ENCODE measurements at places on chromosomes 7 and 10. TPM values are rescaled to one million over a fixed set of nuclear protein-coding genes. Genes with fewer than 3 reads are reported as not detected.

EPHA1 gene
- total RNA-seq, result 8.5 TPM

- no peaks in the 10 kb centered on the region for H3K4me1 ChIP-seq
- no peak overlapping the region for H3K27ac ChIP-seq
- H3K4me3 ChIP-seq, result no peak overlapping the region
- H3K36me3 ChIP-seq, result no peaks in the 10 kb centered on the region
- no peaks in the 10 kb centered on the region for H3K27me3 ChIP-seq
- DNase-seq, result no peak
Measured at GRCh38 chr7:1234881-1235500, 2.3 kb downstream of the UNCX start.

GRCh38 chr10:123579675-123580074 lies 86.5 kb upstream of the GPR26 start:
- no peak overlapping the region for H3K4me3 ChIP-seq
- no peaks in the 10 kb centered on the region for H3K27me3 ChIP-seq
- H3K27ac ChIP-seq, result no peak overlapping the region

ACTR3C gene
- 13.0 TPM for total RNA-seq

CACUL1 gene
- 72.0 TPM for total RNA-seq

- peak within 1 kb of the TSS; percentile 73 for H3K4me3 ChIP-seq
- peaks cover 29% of the 10 kb centered on the region for H3K4me1 ChIP-seq
- no peaks in the 10 kb centered on the region for H3K36me3 ChIP-seq
Measured at GRCh38 chr10:75431180-75432111, at the start of gene LRMDA. TSS of gene LRMDA (plus strand) at chr10:75431624.

DNA sequence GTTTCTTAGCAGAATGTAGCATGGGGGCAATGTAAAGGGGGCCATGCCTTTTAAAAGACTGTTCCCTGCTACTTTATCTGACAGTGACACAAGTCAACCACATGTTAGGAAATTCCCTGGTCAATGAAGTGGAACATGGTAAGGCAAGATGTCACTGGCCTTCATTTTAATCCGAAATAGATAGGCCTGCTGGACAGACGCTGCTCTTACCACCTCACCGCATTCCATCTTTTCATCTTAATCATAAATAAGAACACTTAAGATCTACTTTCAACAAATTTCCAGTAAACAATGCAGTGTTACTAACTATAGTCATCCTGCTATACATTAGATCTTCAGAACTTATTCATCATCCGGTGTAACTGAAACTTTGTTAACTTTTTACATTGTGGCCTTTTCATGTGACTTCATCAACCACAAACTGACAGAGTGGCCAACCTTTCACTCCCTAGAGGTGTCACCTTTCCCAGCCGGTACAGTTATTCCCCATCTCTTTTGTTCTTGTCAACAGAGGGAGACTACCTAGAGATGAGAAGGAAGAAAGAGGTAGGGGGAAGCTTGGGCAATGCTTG lies 15.6 kb downstream of the ASB4 start:
- H3K4me3 ChIP-seq, result no peak overlapping the region
- no peaks in the 10 kb centered on the region for H3K27me3 ChIP-seq
- no peak overlapping the region for H3K27ac ChIP-seq
- no peaks in the 10 kb centered on the region for H3K4me1 ChIP-seq

- H3K27me3 ChIP-seq, result no peaks in the 10 kb centered on the region
- H3K36me3 ChIP-seq, result no peaks in the 10 kb centered on the region
- no peak for DNase-seq
Measured at GRCh38 chr7:23208316-23208715, 26.5 kb downstream of the NUP42 start.

DNA sequence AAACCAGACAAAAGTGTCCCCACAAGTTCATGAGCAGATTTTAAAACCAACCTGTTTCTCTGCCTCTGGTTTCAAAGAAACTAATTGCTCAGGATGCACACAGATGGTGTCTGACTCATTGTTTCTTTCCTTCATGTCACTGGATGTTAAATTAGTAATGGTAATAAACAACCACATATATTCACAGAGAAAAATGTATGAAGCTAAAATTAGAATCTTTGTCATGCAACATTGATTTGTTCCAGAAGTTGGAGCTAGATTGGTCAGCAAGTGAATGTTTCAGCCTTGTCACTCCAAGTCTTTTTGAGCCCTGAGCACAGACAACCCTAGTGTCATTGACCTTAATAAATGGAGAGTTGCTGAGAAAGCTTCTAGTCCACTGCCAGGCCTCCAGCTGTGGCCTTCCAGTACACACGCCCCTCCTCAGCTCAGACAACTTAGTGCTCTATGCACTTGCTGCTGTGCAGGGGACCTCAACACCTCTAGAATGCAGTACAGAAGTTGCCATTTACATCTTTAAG lies 175.9 kb downstream of the CCDC71L start:
- H3K4me1 ChIP-seq, result peaks cover 28% of the 10 kb centered on the region
- H3K36me3 ChIP-seq, result no peaks in the 10 kb centered on the region
- H3K27ac ChIP-seq, result peak overlapping the region; percentile 84
- H3K27me3 ChIP-seq, result no peaks in the 10 kb centered on the region

DNA sequence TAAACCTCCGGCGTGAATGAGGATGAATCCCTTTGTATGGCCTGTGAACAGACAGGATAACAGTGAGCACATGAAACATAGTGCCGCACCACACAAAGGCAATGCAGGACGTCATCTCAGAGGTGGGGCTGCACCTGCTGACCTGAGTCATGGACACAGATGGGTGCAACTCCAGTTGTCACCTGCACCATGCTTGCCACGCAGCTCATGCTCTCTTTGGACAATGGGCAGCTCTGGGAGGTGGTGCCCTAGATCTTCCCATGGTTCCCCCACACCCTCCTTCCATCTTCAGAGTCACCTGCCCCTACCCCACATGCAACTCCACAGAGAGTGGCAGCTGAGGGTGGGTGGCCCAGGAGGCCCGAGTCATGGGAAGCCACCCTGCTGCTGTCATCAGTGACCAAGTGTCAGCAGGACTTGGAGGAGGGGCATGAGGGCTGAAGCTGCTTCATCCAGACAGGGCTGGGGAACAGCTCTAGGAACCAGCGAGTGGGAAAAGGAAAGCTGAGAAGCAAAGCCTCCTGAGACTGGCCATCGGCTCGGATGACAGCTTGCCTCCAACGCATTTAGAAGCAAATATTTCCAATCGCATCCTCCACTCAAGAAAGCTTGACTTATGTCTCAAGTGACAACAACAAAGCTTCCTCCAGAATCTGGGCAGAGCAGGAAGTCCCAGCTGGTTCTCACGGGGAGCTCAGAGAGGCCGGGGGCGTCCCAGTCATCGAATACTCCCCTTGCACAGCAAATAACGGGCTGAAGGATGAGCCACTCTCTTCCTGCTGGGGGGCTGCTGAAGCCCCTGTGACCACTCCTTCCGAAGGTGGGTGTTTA lies 27.1 kb downstream of the VIPR2 start:
- H3K4me1 ChIP-seq, result no peaks in the 10 kb centered on the region
- no peak overlapping the region for H3K27ac ChIP-seq
- H3K4me3 ChIP-seq, result no peak overlapping the region

DNA sequence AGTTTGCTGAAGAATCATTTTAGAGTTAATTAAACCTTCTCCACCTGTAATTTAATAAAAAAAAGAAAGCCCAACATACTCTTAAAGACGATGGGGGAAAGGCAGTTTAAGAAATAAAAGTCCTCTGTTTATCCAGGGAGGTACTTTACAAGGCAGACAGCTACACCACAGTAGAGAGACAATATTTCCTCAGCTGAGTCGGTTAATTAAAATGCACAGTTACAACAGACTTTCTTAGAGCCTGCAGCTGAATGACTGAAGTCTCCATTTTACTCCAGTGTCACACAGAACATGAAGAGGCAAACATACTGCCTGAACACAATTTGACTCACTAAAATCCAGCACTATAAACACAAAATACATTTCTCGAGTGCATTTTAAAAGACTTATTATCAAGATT lies 15.1 kb downstream of the LRRTM3 start:
- no peak overlapping the region for H3K27ac ChIP-seq
- H3K4me1 ChIP-seq, result no peaks in the 10 kb centered on the region
- no peaks in the 10 kb centered on the region for H3K36me3 ChIP-seq
- H3K4me3 ChIP-seq, result no peak overlapping the region

DNA sequence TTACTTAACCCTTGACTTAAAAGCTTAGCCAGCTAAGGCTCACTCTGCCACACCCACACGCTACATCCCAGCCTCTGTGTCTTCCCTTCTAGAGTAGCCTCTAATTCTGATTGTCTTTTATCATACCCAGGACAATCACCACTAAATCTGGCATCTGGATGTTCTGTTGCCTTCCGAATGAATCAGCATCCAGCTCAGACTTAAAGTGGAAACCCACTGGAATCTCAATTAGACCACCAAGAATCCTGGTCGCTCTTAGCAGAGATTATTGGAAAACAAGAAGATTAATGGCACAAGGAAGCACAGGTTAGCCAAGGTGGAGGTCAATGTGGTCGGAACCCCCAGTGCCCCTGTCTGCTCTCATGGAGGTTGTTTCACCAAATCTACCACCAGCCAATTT lies 404.2 kb upstream of the FOXK1 start:
- no peak for DNase-seq
- no peak overlapping the region for H3K4me3 ChIP-seq

CACNB2 gene
- 1.4 TPM for total RNA-seq

EN2 gene
- 1.6 TPM for total RNA-seq

DNA sequence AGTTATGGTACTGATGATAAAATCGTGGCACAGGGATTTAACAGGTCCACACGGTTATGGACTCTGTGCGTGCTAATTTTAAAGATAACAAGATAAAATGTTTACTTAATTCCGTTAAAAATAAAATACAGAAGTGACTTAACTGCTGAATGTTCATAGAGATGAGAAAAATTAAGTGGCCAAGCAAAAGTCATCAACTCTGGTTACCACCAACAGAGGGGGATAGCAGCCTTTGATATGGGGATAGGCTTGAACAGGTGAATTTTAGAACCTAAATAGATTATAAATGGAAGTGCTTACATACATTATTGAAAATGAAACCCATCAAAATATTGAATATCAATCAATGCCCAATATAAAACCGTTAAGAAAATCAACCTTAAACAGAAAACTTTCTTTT lies 245.0 kb downstream of the WDR37 start:
- no peak overlapping the region for H3K4me3 ChIP-seq
- no peaks in the 10 kb centered on the region for H3K27me3 ChIP-seq
- no peaks in the 10 kb centered on the region for H3K36me3 ChIP-seq
- no peak for DNase-seq

GRCh38 chr7:29957521-29958310 lies 31.9 kb downstream of the SCRN1 start:
- no peaks in the 10 kb centered on the region for H3K36me3 ChIP-seq
- H3K27ac ChIP-seq, result no peak overlapping the region
- H3K27me3 ChIP-seq, result no peaks in the 10 kb centered on the region
- H3K4me3 ChIP-seq, result no peak overlapping the region

DENND2A gene
- total RNA-seq, result 5.5 TPM

LLCFC1 gene
- total RNA-seq, result 38.5 TPM

DNA sequence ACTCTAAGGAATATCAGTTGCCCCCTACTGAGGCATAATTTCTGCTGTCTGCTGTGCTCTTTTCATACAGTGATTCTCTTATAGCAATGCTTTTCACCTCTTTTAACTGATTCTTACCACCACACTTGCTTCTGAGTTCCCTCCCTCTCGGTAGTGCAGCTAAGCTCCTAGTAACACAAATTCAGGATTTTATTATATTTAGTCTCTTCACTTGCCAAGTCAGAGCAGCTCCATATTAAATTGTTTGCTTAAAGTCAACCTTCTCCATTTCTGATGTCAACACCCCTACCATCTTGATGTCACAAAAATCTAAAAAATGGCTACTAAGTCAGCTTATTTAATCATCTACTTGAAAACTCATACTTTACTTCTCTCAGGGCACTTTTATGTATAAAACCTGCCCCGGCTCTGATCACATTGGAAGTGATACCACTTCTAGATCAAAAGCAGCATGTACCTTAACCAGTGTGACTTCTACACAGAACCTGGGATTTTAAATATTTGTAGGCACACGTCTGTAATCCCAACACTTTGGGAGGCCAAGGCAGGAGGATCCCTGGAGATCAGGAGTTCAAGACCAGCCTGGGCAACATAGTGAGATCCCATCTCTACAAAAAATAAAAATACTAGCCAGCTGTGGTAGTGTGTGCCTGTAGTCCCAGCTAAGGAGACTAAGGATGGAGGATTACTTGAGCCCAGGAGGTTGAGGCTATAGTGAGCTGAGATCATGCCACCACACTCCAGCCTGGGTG lies 55.3 kb downstream of the GDI2 start:
- H3K36me3 ChIP-seq, result no peaks in the 10 kb centered on the region
- no peak for DNase-seq
- no peaks in the 10 kb centered on the region for H3K27me3 ChIP-seq
- peaks cover 6% of the 10 kb centered on the region for H3K4me1 ChIP-seq
- H3K4me3 ChIP-seq, result no peak overlapping the region
- no peak overlapping the region for H3K27ac ChIP-seq

PTPN20 gene
- total RNA-seq, result 20.9 TPM

CHAT gene
- total RNA-seq, result 0.93 TPM

GRCh38 chr10:131790021-131790420 lies 110.8 kb upstream of the PPP2R2D start:
- no peak overlapping the region for H3K4me3 ChIP-seq
- peak; percentile 34 for DNase-seq
- no peaks in the 10 kb centered on the region for H3K27me3 ChIP-seq
- H3K27ac ChIP-seq, result no peak overlapping the region
- H3K36me3 ChIP-seq, result no peaks in the 10 kb centered on the region

DNA sequence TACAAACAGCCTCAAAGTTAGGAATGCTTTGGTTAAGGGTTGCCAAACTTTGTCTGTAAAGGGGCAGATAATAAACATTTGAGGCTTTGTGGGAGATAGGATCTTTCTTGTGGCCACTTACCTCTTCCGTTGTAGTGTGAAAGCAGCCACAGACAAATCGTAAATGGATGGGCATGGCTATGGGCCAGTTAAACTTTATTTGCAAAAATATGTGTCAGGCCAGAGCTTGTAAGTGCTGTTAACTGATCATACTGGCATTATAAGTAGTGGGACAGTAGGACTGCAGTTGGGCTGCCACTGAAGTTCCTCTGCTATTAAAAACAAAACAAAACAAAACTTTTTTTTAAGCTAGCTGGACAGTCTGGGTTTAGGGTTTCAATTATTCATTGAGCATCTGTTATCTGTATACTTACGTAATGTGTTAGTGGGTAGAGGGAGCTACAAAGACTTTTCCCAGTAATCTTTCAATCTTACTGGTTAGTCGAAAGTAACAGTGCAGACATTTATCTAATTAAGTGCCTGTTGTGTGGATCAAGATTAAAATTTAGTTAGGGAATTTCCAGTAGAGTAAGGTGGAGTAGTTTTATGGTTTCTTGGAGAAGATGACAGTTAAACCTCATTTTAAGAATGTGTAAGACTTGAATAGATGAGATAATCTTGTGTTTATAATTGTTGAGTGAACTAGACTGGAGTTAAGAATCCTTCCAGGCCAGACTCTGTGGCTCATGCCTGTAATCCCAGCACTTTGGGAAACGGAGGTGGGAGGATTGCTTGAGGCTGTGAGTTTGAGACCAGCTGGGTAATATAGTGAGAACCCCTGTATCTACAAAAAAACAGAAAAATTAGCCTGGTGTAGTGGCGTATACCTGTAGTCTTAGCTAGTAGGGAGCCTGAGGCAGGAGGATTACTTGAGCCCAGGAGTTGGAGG lies 100.1 kb downstream of the BTRC start:
- no peaks in the 10 kb centered on the region for H3K4me1 ChIP-seq
- H3K4me3 ChIP-seq, result no peak overlapping the region
- H3K36me3 ChIP-seq, result no peaks in the 10 kb centered on the region
- H3K27me3 ChIP-seq, result no peaks in the 10 kb centered on the region

- H3K4me1 ChIP-seq, result peaks cover 20% of the 10 kb centered on the region
- H3K27ac ChIP-seq, result no peak overlapping the region
- H3K36me3 ChIP-seq, result no peaks in the 10 kb centered on the region
- no peak overlapping the region for H3K4me3 ChIP-seq
- DNase-seq, result no peak
- H3K27me3 ChIP-seq, result no peaks in the 10 kb centered on the region
Measured at GRCh38 chr7:44099669-44100068, 4.5 kb upstream of the AEBP1 start.

SH2B2 gene
- 26.6 TPM for total RNA-seq

Measured in testis (tissue), 5 donors.